ENCODE measurements at places on chromosomes 13 and 19.

DNA sequence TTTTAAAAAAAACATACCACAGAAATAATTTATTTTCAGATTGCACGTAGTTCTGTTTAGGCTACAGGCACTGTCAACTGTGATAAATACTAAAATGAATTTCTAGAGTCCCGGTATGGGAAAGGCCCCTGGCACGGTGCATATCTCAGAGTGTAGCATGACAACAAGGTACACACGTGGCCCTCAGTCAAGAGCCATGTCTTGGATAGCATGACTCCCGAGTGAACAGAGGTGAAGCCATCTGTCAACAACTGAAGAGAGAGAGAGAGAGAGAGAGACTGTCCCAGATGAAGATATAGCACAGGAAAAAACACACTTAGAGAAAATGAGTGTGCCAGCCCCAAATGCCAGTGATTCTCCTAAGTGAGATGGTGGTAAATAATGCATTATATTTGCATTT is 297.5 kb downstream of the MYO16 start:
- no peak for DNase-seq

DNA sequence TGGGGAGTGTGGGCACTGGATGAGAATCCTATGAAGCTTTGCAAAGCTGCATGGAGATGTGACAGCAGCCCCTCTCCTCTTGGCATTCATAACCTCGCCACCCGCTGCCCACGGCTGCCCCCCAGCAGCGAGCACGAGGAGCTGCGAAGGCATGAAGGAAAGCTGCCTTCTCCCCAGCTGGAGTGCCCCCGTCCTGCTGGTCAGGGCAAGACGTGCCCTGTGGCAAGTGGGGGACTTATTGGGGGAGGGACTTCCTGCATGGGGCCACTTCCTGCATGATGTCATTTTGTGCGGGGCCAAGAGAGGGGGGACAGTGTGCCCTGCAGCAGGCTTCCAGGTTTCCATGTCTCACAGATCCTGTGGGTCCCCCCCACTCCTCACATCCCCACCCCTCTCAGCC is 85.9 kb downstream of the TSHZ3 start:
- no peak for DNase-seq

DNA sequence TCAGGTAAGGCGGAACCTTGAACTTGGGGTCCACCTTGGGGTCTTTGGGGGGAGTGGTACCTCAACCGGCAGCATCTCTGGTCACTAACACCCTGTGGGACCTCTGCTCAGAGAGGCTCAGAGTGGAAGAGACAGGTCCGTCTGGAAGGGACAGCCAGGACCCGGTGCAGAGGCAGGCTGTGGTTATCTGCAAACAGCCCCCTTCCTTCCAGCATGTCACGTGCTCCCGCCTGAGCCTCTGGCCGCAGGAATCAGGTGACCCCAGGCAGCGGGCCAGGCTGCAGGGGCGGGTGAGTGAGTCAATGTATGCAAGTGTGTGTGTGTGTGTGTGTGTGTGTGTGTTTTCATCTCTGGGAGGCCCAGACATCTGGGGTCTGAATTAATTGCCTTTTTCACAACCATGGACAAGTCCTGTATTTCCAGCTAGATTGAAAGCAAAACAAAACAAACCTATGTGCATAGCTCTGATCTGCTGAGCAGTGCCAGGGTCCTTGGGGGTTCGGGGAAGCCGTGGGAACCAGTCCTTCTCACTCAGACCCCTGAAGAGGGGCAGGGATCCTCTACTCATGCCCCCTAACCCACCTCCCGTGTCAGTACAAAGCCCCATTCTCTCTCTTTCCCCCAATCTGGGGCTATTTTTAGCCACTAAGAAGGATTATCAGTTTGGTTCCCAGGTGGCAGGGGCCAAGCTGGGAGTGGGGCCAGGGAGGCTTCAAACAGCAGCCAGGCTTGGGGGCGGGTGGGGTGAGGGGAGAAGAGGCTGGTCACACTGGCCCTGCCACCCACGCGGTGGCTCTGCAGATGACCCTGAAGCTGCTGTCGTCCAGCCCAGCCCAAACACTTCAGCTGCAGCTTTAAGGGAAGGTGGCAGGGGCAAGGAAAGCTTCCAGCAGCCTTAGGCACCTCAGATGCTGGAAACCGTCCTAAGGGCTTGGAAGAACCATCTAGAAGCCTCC is 31.4 kb downstream of the CERS4 start:
- no peak for DNase-seq

GRCh38 chr19:10690341-10690781 is 10.9 kb upstream of the QTRT1 start:
- no peak for DNase-seq

GRCh38 chr13:23020246-23020843 is 160.4 kb upstream of the SGCG start:
- no peak for DNase-seq

- no peak for DNase-seq
These were observed 57.9 kb downstream of the THSD1 start for GRCh38 chr13:52348071-52348470.

DNA sequence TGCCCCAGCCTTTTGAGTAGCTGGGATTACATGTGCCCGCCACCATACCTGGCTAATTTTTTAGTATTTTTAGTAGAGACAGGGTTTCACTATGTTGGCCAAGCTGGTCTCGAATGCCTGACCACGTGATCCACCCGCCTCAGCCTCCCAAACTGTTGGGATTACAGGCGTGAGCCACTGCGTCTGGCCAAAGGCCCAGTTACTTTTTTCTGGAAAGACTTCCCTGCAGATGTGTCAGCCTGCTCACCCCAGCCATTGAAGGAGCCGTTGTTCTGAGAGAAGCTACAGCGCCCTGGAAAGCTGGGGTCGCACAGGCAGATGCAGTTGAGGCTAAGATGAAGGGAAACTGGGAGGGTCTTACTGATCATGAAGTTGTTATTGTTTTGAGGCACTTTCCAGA is 7.9 kb upstream of the ZNF626 start:
- DNase-seq: no peak

GRCh38 chr19:2251106-2252054 is 2.3 kb downstream of the AMH start:
- no peak for DNase-seq

GRCh38 chr13:42380420-42381164 is 108.6 kb downstream of the AKAP11 start:
- no peak for DNase-seq

DNA sequence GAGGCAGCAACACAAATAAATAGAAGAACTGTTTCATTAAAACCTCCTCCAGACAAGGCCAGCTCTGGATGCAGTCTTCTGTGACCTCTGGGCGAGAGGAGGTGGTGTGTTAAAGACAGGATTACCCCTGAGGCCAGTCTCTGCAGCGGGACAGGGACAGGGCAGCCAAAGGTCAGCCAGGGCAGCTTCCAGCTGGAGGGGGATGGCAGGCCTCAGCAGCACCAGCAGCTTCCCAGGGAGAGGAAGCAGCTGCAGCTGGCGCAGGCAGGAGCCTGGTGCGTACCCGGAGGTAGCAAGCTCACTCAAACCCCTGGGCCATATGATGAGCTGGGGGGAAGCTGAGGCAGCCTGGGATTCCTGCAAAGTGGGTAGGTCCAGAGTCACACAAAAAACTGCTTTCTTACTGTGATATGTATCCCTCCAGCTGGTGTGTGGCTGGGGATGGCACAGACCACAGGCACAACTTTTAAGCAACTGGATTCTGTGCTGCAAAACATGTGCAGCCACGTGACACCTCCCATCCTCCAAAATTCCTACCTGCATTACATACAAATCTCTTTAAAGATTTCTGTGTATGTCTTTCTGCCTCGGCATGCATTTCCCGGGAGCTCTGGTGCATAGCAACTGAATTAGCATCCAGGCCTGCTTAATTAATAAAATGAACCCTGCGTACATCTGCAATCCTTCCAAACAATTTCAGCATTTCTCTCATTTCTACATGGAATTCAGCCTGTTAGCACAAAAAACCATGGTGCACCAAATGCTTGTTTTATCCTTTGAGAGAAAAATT is 238.3 kb upstream of the MAB21L1 start:
- no peak for DNase-seq

Measured in NCI-H1417 treated with DMSO at 0.1 percent for 48 hours (cell line).